ENCODE measurements at places on chromosomes 13 and 19. TPM values are rescaled to one million over a fixed set of nuclear protein-coding genes. Genes with fewer than 3 reads are reported as not detected.

GJB6 gene
- total RNA-seq, result not detected

TNFSF9 gene
- not detected for total RNA-seq

CTXN1 gene
- total RNA-seq, result 2.6 TPM

ATP8B3 gene
- 2.7 TPM for total RNA-seq

CEACAM4 gene
- not detected for total RNA-seq

TEKTIP1 gene
- total RNA-seq, result not detected

All from uterine smooth muscle cell (primary cell).